ENCODE measurements at places on chromosomes 5 and 9.

DNA sequence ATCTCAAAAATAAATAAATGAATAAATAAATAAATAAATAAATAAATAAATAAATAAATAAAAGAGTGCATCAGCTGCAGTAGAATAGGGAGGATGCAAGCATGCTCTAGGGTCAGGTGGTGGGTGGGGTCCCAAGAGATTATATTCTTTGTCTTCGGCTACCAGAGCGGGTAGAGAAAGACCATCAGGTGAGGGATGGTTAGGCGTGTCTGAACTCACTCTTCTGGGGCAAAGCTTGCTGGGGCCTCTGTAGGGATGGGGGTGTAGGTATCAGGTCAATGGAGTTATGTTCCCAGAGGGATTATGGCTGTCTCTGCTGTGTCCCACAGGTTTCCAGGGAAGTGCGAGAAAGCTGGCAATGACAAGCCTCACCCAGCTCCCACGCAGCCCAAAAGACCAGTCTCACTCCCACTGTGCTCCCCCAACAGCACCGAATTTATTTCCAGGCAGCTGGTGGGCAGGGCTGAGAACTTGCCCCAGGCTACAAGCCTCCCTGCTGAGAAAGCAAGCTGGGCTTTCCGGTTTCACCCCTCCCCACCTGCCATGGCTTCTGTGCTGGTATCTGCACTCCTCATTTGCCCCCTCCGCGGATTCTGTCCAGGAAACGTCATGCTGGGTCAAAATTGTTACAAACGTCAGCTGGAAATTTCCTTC, 180.8 kb downstream of the LURAP1L start:
- no peak for DNase-seq

- DNase-seq: no peak
These were observed 291.2 kb downstream of the CWC27 start for GRCh38 chr5:65059681-65060598.

DNA sequence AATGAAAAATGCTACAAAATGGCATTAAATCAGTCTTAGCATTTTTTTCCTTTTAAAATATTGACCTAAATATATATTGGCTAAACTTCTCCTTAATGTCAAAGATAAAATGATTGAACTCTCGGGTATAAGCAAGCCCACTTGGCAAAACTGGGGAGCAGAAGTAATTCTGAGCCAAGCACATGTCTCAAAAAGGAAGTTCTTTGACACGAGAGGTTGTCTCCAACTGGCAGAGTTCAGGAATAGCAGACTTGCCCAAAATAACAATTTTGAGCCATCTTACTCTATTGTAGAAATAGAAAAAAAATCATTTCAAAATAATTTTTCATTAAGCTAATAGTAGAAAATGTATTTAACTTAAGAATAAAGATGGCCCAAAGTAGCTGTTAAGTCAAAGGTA, 10.4 kb upstream of the MLLT3 start:
- no peak for DNase-seq

GRCh38 chr9:23855873-23856604, 30.0 kb upstream of the ELAVL2 start:
- no peak for DNase-seq

DNA sequence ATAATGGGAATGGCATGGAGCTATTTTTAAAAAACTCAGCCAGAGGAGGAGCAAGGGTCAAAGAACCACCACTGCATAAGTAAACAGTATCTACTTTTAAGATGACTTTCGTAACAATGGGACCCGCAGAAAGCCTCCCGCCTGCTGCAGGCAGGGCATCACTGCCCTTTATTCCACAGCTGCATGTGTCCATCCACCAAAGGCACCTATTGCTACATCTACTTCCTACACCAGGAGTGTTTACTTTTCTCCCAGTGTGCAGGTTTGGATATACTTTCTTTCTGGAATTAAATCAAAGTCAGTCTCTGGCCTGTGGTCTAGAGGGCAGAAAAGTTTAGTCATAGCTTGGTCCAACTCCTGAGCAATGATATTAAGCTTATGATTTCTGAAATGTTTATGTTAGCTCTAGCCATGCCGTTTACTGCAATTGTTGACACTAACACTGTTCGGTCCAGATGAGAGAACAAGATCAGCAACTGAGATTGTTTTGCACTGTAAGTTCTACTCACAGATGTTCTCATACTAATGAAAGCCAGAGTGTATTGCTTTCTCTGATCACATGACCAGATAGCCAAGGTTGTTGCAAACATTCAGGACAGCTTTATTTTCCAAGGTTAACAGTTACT, 391.5 kb downstream of the FGF10 start:
- no peak for DNase-seq

GRCh38 chr9:101848485-101848919, 110.1 kb upstream of the GRIN3A start:
- no peak for DNase-seq

Data from GOT3 (cell line).